ENCODE measurements at places on chromosomes 12 and 14.
A peak's percentile ranks its signal among the peaks of the same experiment; 100 is the strongest.

DNA sequence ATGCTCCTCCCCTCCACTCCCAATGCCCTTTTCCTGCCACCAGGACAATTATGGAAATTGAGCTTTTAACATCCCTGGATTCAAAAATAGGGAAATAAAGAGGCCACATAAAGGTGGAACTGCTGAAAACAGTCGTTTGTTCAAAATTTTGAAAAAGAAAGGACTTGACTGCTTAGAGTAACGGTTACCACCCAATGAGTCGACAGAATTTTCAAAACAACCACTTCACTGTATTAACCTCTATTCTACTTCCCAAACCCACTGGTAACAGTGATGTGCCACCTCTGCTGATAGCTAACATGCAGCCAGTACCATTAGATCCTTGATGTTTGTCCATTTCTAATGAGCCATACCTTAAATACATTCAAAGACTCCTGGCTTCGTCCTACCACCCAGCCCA is 4.9 kb downstream of the ST8SIA1 start:
- DNase-seq: no peak

DNA sequence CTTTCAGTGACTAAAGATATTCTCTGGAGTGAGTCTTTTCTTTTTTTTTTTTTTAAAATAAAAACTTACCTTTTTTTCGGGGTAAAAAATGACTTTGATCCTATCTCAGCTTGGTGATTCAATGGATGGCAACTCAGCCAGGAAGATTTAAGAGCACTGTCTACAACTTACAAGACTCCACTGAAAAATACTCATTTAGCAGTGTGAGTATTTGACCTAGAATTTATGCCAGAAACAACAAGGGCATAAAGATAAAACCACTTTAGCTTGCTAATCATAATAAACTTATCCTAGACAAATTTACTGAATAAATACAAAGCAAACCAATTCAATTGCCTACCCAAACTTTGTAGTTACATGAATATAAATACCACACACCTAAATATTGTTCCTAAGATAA is 446.6 kb downstream of the RPS29 start:
- no peak for DNase-seq

DNA sequence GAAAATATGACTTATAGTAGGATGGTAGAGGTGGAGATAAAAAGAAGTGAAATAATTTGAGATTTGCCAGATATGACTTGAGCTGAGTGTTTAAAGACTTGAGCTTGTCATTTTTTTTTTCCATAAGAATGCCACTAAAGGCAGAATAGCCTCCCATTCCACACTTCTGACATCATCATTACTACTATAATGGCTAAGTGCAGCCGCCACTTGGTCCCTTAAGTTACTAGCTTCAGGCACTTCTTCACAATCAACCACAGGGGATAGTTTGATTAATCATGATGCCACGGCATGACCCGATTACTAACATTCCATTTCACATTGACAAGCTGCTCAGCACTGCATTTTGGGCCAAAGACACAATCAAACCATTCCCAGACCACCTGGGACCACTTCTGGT is 127.9 kb downstream of the EFCAB11 start:
- DNase-seq: no peak

DNA sequence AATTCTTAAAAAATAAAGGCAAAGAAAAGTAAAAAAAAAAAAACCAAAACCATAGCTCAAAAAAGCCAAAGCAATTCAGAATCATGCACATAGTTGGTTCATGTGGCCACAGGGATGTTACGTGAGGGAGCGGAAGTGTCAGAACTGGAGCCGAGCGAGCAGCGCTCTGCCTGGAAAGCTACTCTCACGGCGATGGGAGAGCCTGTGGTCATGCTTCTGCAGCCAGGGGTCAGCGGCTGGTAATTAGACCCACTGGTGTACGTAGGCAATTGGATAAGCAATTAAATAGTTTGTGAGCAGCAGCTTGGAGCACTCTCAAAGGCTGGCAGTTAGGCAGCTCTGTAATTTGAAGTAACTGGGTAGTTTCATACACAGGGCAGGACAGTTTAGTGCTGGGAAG is 58.1 kb downstream of the TRHDE start:
- no peak for DNase-seq

GRCh38 chr12:31224768-31225448 is 101.0 kb downstream of the SINHCAF start:
- no peak for DNase-seq

- DNase-seq: no peak
These were observed 17.5 kb downstream of the DYRK4 start for GRCh38 chr12:4579305-4580102.

DNA sequence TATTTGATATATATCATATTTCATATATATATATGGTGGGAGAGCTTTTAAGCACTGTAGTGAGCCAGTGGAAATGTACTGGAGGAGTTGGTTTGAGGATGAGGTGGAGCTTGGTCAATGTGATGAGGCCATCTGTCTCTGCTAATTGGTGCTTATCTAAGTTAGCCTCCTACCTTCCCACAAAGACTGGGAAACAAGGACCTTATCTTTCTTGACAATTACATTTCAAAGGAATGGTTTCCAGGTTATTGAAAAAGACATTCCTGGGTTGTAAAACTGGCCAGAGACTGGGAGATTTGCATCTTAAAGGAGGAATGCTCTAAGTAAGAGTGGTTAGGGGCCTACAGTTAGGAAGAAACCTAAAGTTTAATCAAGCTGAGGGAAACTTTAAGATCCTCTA is 212.8 kb upstream of the SYT1 start:
- no peak for DNase-seq

DNA sequence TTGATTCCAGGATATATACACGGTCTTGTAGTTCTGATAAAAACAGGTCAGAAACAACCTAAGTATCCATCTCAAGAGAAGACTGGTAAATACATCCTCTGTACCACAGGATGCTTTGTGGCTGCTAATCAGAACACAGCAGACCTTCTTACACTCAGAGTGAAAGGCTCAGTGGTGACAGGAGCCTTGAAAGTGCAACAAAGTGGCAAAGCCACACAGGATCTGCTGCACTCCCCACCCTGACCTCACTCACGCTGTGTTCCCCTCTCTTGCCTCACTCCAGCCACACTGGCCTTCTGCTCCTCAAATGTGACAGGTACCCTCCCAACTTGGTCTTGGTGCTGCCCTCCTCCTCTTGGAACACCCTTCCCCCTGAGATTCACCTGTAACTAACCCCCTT is 98.1 kb upstream of the GRIP1 start:
- DNase-seq: no peak

- peak; percentile 10 for DNase-seq
These were observed 37.9 kb downstream of the AKAP6 start for GRCh38 chr14:32366986-32367385.

GRCh38 chr12:93847517-93848474 is 170.6 kb downstream of the CRADD start:
- no peak for DNase-seq

DNA sequence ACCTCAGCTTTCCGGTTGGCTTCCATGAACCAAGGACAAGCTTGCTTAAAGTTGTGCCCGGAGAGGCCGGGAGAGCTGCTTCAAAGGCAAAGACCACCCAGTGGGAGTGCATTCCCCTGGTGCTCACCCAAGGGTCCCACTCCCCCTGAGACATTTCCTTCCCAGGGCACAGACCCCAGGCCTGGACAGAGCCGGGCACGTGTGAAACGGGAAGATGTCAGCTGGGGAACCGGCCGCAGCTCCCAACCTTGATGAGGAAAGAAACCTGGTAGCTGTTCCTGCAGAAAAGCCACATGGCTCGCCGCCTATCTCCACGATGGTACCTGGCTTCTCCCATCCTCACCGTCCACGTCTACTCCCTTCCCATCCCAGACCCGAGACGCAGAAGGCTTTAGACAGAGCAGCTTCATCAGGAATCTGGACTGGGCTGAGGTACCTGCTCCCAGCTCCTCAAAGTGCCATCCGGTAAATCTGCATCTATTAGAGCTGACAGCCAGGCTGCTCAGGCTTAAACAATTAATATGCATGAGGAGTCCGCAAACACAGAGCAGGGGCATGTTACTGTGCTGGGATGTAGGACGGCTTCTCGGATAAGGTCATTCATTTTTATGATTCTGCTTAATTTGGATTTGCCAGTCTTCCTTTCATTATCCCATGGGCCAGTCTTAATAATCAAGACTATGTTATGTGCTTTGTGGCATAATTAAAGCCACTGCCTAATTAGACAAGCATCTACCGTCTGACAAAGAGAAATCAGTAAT is 53.1 kb downstream of the GALNT9 start:
- DNase-seq: no peak

- DNase-seq: peak; percentile 45
These were observed 23.5 kb downstream of the FGF23 start for GRCh38 chr12:4356041-4356327.

GRCh38 chr12:54340846-54341245 is 15.9 kb downstream of the COPZ1 start:
- no peak for DNase-seq

DNA sequence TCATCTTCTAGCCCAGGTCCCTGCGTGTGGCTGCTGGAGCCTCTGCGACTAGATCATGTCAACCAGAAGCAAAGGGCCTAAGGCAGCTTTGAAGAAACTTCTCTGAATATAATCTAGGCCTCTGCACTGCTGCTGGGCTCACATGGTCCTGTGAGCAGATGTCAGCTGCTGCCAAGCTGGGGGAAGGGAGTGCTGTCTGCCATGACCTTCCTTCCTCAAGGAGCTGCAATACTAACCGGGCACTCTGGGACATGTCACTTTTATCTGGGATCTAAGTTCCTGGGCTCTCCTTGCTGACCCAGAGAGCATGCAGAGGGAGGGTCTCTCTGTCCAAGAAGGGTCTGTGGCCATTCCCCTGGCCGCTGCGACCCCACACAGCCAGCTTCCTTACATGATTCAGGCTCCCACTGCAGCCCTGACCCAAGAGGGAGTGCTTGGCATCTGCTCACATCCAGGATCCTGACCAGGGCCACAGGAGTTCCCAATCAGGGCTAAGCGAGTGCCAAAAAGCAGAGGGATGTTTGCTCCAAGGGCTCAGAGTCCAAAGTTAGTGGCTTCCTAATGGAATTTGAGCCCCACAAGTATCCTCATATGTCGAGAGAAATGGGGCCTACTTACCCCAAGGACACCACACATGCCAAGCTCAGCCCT is 74.0 kb downstream of the PLEKHG3 start:
- DNase-seq: no peak

GRCh38 chr14:91606851-91607250 is 96.7 kb upstream of the PPP4R3A start:
- DNase-seq: no peak

DNA sequence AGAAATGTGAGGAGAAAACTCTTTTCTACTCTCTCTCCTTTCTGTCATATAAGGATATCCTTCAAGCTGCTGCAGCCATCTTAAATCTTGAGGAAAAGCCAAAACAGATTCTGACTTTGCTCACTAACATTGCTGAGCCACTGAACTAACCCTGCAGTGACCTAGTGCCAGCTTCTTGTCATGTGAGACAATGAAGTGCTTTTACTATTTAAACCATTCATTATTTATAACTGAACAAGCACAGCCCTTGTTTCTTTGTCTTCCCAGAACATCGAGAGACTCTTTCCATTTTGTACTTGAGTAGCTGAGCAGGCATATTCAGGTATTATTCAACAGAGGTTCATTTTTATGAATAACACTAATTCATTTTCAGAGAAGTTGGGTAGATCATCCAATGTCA is 455.0 kb upstream of the TMPO start:
- DNase-seq: no peak

DNA sequence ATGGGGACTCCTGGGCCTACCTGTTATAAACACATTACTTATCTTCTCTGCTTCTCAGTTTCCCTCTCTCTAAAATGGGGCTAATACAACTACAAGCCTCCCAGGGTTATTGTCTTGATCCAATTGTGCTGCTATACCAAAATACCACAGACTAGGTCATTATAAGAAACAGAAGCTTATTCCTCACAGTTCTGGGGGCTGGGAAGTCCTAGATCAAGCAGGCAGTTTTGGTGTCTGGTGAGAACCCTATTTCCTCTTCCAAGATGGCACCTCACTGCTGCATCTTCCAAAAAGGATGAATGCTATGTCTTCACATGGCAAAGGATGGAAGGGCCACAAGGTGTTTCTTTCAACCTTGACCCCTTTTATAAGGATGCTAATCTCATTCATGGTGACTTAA is 732.9 kb upstream of the TBX3 start:
- DNase-seq: no peak

GRCh38 chr12:13539051-13539450 is 342.5 kb downstream of the EMP1 start:
- no peak for DNase-seq

DNA sequence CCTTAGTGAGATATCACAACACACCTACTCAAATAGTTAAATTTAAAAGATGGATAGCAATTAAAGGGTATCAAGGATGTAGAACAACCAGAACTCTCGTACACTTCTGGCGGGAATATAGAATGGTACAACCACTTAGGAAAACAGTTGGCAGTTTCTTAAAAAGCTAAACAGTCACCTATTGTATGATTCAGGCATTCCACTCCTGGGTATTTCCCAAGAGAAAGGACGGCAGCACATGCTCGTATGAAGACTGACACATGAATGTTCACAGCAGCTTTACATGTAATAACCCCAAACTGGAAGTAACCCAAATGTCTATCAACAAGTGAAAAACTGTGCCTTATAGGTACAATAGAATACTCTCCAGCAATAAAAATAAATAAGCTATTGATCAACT is 465.2 kb downstream of the VRK1 start:
- no peak for DNase-seq

- no peak for DNase-seq
These were observed 2.1 kb upstream of the DTX3 start for GRCh38 chr12:57602544-57602943.

DNA sequence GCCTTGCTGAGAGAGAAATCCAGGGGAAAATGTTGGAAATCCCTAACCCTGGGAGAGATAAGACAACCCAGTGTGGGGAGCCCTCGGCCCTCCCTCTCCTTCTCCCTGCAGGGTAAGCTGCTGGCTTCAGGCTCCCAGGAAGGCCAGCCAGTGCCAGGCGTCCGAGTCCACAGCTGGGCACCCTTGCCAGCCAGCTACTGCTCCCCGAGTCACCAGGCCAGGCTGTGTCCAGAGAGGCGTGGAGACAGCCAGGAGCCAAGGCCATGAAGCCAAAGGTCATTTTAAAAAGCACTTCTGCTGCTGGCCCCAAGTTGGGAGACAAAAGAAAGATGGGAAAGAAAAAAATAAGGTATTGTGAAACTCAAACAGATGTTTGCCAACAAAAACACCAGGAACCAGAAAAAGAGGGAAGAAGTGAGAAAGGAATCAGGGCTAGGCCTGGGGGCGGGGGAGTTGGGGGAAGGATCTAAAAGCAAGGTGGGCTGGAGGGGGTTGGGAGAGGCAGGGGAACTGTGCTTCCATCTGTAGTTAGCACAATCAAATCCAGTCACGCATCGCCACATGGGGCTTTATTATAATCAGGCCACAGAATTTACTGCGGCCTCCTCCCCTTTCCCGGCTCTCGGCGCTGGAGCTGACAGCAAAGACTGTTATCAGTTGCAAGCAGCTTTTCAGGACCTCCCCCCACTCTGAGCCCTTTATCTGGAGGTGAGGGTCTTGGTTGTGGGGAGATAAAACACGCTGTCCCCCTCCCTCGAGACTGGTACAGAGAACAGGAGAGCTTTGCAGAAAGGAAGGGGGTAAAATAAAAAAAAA is 33.5 kb downstream of the RBM19 start:
- no peak for DNase-seq

DNA sequence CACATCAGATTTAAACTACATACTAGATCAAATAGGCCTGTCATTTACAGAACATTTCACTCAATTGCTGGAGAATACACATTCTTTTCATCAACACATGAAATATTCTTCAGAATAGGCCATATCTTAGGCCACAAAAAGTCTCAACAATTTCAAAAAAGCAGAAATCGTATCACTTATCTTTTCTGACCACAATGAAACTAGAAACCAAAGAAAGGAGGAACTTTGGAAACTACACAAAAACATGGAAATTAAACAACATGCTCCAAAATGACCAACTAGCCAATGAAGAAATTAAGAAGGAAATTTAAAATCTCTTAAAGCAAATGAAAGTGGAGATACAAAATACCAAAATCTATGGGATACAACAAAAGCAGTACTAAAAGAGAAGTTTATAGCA is 35.1 kb downstream of the PARP11 start:
- DNase-seq: no peak

Measured in NCI-H2081 (cell line).